ENCODE measurements at places on chromosomes 12 and 14. TPM values are rescaled to one million over a fixed set of nuclear protein-coding genes. Genes with fewer than 3 reads are reported as not detected.

DNA sequence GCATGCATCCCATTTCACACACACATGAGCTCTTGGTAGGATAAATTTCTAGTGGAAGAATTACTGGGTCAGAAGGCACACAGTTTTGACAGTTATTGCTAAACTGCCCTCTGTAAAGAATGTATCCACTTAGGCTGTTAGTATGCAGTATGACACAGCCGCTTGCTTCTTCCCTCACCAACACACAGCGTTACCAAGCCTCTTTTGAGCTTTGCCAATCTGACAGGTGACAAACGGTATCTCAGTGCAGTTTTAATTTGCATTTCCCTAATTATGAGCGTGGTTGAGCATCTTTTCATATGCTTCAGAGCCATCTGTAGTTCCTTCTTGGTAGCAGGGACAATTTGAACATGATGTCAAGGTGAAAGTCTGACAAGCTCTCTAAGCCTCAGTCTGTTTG, 42.9 kb downstream of the HRK start:
- no peak for DNase-seq

GRCh38 chr12:102120564-102120873, 536 bp downstream of the PARPBP start:
- no peak for DNase-seq

DNA sequence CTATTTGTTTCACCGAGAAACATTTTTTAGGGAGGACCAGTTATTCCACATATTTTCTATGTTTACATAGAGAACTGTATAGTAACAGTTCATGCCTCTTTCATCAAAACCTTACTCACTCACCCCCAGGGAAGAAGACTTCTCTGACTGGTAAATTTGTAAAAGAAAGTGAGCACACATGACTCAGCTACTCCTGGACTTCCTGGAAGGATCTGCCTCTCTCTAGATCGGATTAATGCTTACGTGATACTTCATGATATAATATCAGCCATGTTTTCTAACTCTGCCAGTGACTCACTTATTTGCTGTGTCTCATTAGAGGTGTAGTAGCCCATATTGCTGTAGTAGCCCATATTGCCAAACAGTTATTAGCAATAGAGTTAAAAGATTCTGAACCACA, 494.3 kb upstream of the ATXN7L3B start:
- DNase-seq = no peak

RIPK3 gene
- total RNA-seq = not detected

DNA sequence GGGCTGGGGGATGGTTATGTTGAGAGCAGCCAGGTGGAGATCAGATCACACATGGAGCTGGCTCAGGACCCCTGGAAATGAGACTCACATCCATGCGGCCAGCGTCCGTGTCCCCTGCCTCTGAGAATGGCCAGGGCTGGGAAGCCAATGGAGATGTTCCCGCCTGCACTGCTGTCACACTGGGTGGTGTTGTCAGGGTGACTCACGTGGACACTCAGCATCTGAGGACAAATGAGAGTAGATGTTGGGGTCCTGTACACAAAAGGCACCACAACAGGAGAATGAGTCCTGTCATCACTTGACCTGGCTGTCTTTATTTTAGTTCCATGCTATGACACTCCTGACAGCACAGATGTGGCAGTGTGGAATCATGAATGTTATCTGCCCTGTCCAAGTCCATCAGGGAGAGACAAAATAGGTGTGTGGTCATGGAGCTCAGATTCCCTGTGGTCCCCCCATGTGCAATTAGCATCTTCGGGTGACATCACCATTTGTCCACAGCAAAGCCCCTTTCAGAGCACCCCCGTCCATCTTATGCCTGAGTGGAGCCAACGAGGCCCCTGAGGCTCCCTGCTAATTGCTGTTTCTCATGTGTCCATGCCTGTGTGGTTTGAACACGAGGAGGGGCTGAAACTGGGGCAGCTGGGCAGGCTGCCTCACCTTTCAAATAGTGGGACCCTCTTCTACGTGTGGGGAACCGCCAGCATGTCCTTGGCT, 393.5 kb downstream of the AACS start:
- no peak for DNase-seq

ARHGDIB gene
- total RNA-seq = 24.9 TPM

GRCh38 chr12:113006641-113007040, 28.3 kb downstream of the OAS2 start:
- no peak for DNase-seq

TPPP2 gene
- not detected for total RNA-seq

DNA sequence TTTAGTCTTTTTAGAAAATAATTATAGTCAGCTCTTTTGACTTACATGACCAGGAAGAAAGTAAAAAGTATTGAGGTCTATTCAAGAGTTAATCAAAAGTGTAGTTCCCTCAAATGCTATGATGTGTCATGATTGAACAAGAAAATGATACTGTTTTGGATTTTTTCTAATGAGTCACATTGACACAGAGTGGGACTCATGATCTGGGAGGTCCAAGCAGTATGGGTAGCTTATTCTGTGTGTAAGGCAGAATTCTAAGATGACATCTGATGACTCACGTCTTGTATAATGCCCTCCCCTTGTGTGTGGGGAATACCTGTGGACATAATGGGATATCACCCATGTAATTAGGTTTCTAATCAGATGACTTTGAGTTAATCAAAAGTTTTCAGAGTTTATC, 178.1 kb upstream of the DDHD1 start:
- DNase-seq = peak; percentile 93

FNTB gene
- 8.1 TPM for total RNA-seq

DNA sequence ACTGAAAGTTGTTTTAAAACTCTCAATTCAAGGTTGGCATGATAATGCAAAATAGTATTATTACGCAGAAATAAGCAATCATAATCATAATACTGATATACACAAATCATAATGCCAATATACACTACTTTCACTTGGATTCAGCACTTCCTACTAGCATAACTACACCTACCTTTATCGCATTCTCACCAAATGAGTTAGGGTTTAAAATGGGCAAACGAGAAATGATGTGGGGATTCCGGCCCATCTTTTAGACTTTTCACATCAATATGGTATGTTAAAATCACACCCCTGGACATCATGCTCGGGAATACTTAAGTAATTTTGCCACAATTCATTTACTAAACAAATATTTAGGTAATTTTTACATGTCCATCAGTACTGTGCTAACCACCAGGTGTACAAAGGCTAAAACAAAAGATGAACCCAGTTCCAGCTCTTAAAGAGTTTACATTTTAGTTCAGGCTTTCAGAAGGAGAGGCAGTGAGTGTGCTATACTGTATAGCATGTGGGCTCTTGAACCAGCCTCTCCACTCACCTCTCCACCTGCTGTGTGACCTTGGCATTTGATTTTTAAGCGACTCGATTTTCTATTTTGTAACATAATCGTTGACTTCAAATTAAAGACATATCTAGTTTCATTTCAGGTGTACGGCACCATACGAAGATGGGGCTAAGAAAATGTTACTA, 1.1 kb upstream of the USP15 start:
- DNase-seq = no peak

DNA sequence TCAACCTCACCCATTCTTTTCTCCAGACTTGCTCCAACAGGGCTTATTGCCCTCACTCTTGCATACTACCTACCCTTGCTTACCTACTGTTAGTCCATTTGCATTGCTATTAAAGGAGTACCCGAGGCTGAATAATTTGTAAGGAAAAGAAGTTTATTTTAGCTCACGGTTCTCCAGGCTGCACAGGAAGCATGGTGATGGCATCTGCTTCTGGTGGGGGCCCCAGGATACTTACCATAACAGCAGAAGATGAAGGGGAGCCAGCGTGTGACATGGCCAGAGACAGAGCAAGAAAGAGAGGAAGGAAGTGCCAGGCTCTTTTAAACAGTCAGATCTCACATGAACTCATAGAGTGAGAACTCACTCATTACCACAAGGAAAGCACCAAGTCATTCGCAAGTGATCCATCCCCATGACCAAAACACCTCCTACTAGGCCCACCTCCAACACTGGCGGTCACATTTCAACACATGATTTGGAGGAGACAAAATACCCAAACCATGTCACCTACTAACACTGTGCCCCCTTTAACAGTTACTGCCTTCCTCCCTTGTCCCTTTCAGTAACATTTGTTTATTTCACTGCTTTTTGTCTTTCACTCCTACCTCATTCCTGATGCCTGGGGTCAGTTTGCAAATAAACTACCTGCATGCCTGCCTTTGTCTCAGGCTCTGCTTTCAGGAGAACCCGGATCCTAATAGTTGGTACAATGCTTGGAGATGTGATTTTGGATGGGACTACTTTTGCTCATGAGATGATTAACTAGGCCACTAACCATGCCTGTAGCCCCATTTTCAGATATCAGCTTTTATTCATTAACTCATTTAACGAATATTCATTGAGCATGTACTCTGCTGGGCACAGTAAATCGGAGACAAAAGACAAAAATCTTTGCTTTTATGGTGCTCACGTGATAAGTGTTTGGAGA, 41.6 kb upstream of the CSRP2 start:
- DNase-seq = no peak

IL26 gene
- not detected for total RNA-seq

RCOR1 gene
- total RNA-seq = 11.4 TPM
